ENCODE measurements at places on chromosomes 12 and 14.

GRCh38 chr12:69834147-69834546, 9.1 kb downstream of the MYRFL start:
- no peak for DNase-seq

- no peak for DNase-seq
These were observed 67.9 kb downstream of the NOS1 start for GRCh38 chr12:117293510-117293909.

GRCh38 chr14:72701237-72701565, 192.7 kb downstream of the DPF3 start:
- DNase-seq = no peak

GRCh38 chr14:69327507-69327906, 67.5 kb downstream of the GALNT16 start:
- DNase-seq = no peak

All from NCI-H748 treated with DMSO at 0.1 percent for 48 hours (cell line).